Small intestine (tissue), 16 donors: ENCODE measurements at places on chromosomes 5 and 9.

GRCh38 chr5:124343451-124343867, 403.0 kb downstream of the ZNF608 start:
- DNase-seq = no peak

GRCh38 chr5:138105709-138106108, 21.9 kb downstream of the WNT8A start:
- DNase-seq = no peak

DNA sequence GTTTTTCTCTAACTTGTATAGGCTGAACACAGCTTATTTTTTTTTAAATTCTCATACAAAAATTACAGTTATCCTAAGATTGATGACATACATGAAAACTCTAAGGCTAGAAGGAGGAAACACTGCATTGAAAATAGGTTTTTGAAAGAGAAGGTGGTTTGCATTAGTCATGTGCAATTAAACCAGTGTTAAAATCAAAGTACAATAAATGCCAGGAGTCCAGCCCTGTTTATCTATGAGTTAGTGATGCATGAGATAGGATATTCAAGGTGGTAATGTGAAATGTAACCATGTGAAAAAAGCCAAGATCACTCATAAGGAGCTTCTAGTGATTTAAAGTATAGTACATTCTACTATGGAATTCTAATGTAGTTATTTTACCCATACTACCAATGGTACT, 444.9 kb upstream of the CYLC2 start:
- no peak for DNase-seq

DNA sequence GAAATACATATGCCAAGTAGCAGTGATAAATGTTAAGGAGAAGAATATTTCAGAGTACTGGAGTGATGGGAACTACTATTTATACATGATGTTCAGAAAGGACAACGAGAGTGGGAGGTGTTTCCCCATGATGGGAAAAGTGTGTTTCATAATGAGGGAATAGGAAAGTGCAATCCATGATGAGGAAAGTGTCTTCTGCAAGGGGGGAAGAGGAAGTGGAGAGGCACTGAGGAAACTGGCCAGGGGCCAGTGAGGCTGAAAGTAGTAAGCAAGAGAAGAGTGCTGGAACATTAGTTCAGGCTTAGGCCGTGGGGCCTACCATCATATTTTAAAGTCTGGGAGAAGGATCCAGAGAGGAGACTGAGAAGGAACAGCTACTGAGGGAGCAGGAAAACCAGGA, 327.2 kb downstream of the SLF1 start:
- no peak for DNase-seq

DNA sequence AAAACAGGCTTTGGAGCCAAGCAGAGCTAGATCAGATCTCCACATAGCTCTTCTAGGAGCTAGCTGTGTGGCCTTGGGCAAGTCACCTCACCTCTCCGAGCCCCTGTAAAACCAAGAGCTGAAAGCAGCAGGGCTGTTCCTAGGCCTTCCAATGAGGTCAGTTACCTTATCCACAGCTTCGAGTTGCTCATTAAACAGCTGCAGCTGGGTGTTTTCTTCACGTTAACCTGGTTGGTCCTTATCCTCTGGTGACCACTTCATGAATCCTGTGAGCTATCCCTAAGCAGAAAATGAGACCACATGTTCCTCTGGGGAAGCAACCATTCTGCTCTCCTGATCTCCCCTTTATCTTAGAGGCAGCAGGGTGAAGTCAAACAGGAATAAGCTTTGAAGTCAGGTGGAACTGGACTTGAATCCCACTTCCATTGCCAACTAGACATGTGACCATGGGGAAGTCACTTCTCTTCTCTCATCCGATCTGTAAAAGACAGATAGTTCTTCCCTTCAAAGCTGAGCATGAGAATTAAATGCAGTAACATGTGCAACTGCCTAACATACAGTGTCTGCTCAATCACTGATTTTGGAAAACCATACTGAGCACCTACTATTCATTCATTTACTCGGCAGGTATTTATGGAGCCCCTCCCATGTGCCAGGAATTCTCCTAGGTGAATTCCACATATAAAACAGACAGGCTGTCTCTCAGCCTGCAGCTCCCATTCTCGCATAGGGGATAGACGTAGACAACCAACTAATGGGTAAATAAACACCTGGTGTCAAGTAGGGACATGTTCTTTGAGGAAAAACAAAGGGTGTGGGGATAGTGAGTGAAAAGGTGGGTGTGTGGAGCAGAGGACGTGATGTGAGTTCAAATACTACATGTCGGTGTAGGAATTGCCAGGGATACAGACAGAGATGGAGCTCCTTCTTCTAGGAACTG, 111.7 kb upstream of the BOD1 start:
- DNase-seq = peak; percentile 84

- peak; percentile 59 for DNase-seq
Observed at GRCh38 chr5:1666812-1667588, 132.6 kb downstream of the MRPL36 start.

GRCh38 chr9:114602620-114603019, 8.5 kb upstream of the TMEM268 start:
- DNase-seq = no peak

GRCh38 chr9:73892335-73892734, 604.8 kb upstream of the RORB start:
- peak; percentile 67 for DNase-seq

DNA sequence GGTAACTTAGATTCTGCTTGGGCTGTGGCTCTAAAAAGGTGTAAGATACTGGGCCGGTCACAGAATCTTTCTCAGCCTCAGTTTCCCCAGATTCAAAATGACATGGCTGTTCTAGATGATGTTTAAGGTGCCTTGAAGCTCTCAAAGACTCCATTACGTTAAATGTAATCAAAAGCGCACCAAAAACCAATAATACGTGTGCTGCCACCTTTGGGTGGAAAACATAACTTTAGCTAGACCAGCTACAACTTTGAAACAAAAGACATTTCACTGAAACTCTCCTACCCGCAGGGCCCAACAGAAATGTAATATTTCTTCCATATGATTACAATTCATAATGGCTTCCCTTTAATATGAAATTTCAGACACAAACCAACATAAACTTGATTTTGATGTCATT, 35.0 kb upstream of the PCSK5 start:
- peak; percentile 60 for DNase-seq

- DNase-seq = peak; percentile 58
Observed at GRCh38 chr9:135468854-135469521, 10.6 kb upstream of the PPP1R26 start.

DNA sequence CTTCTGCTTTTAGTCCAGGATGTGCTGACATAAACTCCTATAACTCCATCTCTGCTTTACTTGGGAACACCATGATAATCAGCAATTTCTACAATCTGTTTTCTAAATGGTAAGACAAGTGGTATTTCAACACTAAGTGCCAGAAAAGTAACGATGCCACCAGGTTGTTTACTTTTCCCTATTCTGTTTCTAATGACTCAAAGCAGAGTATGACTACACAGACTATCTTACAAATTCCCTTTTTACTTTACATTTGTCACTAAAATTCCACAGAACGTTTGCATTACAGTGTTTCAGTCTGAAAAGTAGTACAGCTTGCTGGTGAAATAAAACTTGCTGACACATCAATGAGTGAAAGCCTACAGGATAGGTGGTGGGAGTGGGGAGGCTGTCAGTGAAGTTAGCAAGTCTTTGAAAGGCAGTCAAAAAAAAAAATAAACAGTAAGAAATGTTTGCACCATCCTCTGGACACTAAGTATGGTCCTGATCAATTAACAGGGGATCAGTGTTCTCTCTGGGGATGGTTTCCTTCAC, 186.5 kb downstream of the LURAP1L start:
- no peak for DNase-seq

GRCh38 chr9:129633848-129634247, 7.9 kb downstream of the NTMT1 start:
- no peak for DNase-seq

GRCh38 chr9:23686257-23686656, 139.8 kb downstream of the ELAVL2 start:
- no peak for DNase-seq

DNA sequence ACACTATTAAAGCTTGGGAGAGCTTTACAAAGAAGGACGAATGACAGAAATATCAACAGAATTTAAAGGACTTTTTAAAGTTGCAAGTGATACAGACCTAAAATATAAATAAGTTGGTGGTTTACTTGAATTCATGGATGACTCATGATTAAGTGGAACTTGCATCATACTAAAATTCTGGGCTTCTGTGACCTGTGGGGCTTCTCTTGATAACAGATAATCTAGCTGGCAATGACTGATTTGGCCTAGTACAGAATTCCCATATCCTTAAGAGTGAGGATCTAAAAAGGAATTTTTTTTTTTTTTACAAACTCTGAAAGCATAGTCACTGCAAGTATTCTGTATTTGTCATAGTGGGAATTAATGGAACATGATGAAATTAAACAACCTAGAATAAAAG, 543.7 kb upstream of the SGCD start:
- no peak for DNase-seq

DNA sequence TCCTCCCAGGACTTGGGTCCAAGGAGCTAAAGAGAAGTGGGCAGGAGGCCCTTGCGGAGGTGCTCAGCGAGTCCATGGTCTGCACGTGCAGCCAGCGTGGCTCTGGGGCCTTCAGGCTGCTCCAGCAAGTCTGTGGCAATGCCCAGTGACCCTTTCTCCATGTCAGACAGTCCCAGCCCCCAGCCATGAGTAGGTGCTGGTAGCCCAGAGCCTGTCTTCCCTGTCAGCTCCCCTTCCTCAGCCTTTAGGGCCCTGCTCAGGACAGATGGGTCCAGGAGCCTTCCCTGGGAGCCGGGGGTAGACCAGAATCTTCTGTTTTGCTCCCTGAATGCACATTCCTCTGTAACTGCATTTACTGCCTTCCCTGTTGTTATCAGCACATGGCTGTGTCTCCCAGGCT, 147.2 kb upstream of the IRX2 start:
- DNase-seq = no peak

DNA sequence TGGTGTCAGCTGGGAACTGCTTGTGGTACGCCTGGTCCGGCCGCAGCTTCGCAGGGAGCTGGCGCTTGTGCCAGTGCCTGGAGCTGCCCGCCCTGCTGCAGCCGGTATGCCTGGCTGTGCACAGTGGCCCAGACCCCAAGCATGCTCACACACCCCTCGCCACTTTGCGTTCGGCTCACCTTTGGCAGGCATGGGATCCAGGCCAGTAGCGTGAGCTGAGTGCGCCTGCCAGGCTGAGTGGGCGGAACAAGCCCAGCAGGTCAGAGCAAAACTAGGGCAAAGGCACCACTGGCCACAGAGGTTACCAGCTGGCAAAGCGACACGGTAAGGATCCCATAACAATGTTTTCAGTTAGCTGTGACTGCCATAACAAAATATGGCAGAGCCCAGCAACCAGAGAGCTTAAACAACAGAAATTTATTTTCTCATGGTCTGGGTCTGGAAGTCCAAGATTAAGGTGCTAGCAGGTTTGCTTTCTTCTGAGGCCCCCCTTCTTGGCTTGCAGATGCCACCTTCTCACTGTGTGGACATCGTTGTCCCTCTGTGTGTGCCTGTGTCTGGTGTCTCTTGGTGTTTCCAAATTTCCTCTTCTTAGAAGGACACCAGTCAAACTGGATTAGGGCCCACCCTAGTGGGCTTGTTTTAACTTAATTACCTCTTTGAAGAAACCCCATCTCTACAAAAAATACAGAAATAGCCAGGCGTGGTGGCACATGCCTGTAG, 61.6 kb downstream of the PSAT1 start:
- DNase-seq = no peak

GRCh38 chr5:143496943-143497342, 93.5 kb upstream of the NR3C1 start:
- DNase-seq = no peak

DNA sequence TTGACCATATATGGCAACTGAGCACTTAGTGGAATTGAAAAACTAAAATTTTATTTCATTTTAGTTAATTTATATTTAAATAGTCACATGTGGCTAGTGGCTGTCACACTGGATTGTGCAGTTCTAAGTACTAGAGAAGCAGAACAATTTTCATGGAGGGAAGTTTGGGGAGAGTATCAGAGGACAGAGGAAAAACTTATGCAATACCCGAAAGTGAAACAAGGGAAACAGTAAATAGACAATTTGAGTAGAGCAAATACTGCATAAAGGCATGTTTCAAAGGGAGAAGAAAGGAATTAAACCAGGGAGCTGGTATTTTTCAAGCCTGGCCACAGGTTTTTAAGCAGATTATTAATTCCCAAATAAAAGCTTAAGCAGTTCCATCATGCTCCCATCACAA, 590.5 kb upstream of the RORB start:
- DNase-seq = no peak

- DNase-seq = no peak
Observed at GRCh38 chr5:172059661-172060100, 53.2 kb upstream of the FBXW11 start.

DNA sequence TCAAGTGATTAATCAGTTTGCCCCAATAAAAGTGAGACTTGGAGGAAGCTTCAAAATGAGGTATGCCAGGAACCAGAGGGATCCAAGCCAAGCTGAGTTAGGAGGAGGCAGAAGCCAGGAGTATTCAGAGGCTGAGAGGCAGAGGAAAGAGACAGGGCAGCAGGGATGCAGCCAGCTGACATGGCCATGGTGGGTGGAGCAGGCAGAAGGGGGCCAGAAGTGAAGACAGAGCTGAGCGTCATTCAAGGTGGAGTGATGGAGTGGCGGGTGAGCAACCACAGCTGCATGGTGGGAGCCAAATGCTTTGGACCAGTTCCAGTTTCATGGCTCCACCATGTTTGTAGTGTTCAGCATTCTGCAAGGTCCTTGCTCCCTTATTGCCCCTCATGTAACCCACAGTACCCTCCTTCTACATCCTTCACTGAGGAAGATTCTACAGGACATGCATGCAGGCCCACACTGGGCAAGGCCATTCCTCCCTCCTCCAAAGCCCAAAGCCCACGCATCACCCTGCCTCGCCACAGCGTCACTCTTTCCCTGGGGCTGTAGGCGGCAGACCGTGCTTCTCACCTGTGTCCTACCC, 100.6 kb downstream of the FSTL4 start:
- DNase-seq = no peak

GRCh38 chr5:122030251-122030650, 47.8 kb downstream of the LOX start:
- DNase-seq = peak; percentile 44

DNA sequence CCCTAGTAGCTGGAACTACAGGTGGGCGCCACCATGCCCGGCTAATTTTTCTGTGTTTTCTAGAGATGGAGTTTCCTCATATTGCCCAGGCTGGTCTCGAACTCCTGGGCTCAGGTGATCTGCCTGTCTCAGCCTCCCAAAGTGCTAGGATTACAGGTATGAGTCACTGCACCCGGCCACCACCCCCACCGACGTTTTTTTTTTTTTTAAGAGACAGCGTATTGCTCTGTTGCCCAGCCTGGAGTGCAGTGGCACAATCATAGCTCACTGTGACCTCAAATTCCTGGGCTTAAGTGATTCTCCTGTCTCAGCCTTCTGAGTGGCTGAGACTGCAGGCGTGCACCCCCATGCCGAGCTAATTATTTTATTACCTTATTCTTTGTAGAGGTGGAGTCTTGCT, 38.2 kb downstream of the WDR70 start:
- DNase-seq = no peak
